ENCODE measurements at places on chromosomes 2 and 18.

DNA sequence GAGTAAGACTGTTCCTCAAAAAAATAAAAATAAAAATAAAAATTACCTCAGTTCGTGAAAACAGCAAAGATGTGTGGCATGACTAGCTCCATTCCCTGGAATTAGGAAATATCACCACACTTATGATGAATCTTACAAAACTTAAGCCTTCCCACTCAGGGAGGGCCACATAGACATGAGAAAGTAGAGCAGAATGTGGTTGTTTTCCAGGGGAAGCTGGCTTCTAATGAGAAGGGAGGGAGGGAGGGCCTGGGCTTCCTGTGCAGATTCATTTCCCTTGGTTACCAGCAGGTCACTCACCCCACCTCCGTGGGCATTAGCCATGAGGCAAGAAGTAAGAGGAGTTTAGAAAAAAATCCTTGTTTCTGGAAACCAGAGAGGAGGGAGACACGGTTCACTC, 95.9 kb upstream of the RMDN2 start:
- no peak for DNase-seq

- no peak for DNase-seq
Observed at GRCh38 chr2:15893689-15894480, 46.5 kb upstream of the MYCN start.

DNA sequence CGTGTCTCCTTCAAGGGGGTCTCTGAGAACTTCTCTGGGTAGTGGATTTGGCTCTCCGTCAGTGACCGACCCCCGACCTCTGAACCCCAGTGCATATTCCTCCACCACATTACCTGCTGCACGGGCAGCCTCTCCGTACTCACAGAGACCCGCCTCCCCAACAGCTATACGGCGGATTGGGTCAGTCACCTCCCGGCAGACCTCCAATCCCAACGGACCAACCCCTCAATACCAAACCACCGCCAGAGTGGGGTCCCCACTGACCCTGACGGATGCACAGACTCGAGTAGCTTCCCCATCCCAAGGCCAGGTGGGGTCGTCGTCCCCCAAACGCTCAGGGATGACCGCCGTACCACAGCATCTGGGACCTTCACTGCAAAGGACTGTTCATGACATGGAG, 168.2 kb downstream of the PKP4 start:
- no peak for DNase-seq

GRCh38 chr2:152485954-152486736, 151.2 kb downstream of the FMNL2 start:
- no peak for DNase-seq

- DNase-seq: no peak
Observed at GRCh38 chr2:127582863-127583861, 47.7 kb downstream of the MYO7B start.

- no peak for DNase-seq
Observed at GRCh38 chr2:148167855-148168254, 147.0 kb downstream of the MBD5 start.

- no peak for DNase-seq
Observed at GRCh38 chr2:39547811-39548719, 111.0 kb upstream of the MAP4K3 start.

GRCh38 chr2:200259577-200259957, 46.9 kb upstream of the SPATS2L start:
- DNase-seq: no peak

- DNase-seq: no peak
Observed at GRCh38 chr2:19371996-19372582, 13.7 kb upstream of the OSR1 start.

DNA sequence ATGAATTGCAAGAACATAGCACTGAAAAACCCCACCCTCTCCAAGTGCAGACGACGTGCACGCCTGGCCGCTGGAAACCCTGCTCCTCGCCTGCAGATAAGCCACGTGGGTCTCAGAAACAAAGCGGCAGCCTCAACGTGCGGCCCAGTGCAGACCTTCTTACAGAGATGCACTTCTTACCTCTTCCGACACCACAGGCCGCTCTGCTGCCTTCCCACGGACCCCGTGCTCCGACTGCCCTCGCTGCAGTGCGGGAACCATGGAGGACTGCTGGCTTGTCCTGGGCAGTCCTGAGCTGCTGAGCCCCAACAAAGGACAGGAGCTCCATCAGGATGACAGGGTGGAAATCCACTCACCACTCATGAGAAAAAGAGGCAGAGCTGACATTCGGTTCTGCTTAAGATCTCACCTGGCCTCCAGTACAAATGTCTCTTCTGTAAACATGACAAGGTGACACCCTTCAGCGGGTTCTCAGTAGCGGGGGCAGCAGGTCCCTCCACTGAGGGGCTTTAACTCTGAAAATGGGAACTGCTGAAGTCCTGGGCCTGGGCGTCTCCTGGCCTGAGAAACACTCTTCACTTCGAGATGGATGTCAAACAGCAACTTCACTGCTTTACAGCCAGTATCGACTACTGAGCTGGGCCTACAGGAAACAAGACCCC, 6.2 kb downstream of the COPS9 start:
- no peak for DNase-seq

GRCh38 chr2:233964581-233964980, 47.4 kb downstream of the TRPM8 start:
- DNase-seq: no peak

GRCh38 chr18:63229971-63230370, 89.6 kb downstream of the BCL2 start:
- DNase-seq: no peak

DNA sequence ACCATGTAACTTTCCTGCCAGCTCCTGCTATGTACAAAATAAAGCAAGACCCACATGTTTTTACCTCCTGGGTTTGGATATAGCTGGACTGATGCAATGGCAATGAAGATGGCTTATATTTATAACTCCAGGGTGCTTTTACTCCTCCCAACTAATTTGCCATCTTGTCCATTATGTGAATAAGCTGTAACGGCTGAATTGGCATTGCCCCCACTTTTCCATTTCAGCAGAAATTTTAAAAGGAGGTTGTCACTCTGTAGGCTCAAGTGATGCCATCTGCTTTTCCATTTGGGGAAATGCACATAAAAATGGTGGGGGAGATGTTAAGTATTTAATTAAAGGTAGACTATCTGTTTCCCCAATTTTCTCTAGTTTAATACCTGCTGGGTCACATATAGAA, 345.5 kb downstream of the ERBB4 start:
- no peak for DNase-seq

- DNase-seq: peak; percentile 49
Observed at GRCh38 chr2:176653479-176654443, 384.5 kb downstream of the MTX2 start.

DNA sequence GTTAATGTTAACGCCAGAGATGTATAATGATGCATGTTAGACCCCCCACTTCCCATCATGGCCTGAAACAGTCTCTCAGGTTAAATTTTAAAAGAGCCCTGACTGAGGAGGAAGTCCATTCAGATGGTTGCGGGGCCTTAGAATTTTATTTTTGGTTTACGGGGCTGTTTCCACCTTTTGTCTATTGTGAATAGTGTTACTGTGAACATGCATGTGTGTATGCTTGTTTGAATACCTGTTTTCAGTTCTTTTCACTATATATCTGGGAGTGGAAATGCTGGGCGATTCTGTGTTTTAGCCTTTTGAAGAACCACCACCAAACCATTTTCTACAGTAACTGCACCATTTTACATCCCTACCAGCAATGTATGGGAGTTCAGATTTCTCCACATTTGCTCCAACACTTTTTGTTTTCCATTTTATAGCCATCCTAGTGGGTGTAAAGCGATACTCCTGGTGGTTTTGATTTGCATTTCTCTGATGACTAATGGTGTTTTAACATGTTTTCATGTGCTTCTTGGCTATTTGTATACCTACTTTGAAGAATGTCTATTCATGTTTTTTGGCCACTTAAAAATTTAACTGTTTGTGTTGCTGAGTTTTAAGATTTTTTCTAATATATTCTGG, 133.0 kb downstream of the MYO3B start:
- no peak for DNase-seq

DNA sequence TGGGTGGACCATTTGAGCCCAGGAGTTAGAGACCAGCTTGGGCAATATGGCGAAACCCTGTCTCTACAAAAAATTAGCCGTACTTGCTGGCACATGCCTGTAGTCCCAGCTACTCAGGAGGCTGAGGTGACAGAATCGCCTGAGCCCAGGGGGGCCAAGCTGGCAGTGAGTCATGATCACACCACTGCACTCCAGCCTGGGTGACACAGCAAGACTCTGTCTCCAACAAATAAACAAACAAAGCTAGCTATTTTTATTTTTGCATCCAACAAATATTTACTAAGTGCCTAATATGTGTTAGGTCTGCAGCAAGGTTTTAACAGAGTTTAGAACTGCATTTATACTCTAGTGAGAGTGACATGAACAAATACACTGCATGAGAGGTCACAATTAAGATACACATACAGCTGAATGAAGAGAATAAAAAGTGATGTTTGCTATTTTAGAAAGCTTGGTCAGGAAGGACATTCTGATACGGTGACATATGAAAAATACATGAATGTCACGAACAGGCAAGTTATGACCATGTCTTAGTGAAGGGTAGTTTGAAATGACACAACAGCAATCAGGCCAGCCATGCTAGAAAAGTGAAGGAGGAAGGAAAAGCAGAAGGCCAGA, 83.2 kb upstream of the FRZB start:
- DNase-seq: no peak

- DNase-seq: no peak
Observed at GRCh38 chr2:212669761-212670160, 131.2 kb upstream of the ERBB4 start.

- no peak for DNase-seq
Observed at GRCh38 chr2:232854082-232854481, 16.0 kb upstream of the SNORC start.
